Posterior vena cava (tissue), 2 donors: ENCODE measurements at places on chromosomes 6 and 20. TPM values are rescaled to one million over a fixed set of nuclear protein-coding genes. Genes with fewer than 3 reads are reported as not detected.

ZBP1 gene
- 0.24 TPM for total RNA-seq

PROKR2 gene
- total RNA-seq = not detected

TEAD3 gene
- total RNA-seq = 73.8 TPM

HDDC2 gene
- total RNA-seq = 53.2 TPM

FKBP5 gene
- total RNA-seq = 83.1 TPM

OVOL2 gene
- not detected for total RNA-seq

WFDC10B gene
- total RNA-seq = not detected
